ENCODE measurements at places on chromosomes 6 and 20.

GRCh38 chr6:21753241-21754108 is 159.9 kb downstream of the SOX4 start:
- DNase-seq = no peak

DNA sequence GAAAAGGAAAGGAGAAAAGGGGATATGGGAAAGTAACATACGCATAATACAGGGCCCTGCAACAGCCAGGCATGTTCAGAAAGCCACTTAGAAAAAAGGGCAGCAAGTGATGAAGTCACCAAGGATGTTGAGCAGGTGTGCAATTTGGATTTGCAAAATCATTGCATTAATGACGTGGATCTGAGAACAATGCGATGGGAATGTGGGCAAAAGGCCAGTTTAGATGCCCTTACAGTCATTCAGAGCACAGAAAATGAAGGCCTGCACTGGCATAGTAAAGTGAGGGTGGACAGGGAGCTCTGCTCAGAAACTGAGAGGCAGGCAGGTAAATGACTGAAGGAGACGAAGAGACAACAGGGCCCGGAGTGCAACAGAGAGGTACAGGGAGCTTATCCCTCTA is 123.7 kb upstream of the NHSL1 start:
- DNase-seq = no peak

DNA sequence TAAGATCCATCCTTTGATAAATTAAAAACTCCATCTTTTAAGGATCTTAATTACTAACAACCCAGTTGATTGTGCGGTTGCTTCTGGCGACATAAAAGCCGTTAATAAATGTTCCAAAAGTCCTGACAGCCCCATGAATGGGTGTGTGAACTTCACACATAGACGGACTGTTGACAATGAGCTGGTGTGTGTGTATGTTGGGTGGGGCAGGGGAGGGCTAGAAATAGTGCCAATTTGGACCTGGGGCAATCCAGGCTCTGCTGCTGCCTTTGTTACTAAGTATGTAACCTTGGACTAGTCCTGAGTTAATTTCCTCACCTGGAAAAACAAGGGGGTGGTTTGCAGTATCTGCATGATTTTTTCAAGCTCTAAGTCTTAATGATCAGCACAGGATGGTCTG is 4.2 kb downstream of the MAS1 start:
- DNase-seq = no peak

GRCh38 chr6:31763619-31763940 is 1.1 kb downstream of the SAPCD1 start:
- no peak for DNase-seq

DNA sequence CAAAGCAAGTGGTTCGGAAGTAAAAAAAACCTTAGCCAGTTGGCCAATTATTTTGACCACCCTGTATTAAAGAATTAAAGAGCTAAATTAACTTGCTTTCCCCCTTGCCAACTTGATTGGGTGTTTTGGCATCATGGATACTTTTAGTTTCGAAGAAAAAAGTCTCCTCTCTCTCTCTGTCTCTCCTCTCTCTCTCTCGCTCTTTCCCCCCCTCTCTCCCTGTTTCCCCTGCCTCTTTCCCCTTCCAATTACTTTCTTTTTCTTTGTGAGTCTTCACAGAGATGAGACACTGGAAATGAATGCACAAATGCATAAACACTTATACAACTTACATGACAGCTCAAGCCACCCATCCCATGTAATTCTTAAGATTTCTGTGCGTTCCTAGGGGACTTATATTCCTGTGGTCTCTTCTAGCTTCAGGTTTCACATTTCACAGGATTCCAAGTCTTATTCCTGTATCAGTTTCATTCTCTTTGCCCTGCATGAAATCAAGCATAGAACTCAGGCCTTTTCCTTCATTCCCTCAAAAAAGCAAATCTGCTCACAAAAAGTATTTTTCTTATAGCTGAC is 32.9 kb upstream of the EYA4 start:
- no peak for DNase-seq

GRCh38 chr6:133248241-133249001 is 7.3 kb downstream of the EYA4 start:
- no peak for DNase-seq

DNA sequence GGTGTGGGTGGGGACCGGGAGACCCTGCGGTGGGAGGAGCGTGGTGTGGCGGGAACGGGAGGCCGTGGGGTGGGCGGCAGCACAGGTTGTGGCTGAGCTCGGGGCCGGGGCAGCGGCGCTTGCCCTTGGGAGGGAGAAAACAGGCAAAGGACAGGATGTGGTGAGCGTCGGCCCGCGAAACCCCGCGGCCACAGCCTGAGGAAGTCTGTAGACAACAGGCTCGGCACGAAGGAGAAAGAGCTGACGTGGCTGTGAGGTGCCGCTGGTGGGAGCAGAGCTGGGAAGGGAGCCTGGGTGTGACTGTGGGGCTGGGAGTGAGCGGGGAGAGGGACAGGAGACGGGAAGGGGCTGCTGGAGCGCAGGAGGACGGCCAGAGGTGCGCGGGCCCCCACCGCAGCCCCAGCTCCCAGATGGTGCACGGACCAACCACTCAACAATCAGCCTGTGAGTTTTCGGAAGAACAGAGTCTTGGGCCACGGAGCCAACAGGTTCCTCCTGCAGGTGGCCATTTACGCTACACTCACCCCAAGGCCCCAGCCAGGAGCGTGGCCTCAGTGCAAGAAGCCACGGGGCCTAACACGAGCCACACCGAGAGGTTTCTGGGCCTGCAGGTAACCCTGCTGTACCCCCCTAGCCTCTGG is 202.8 kb downstream of the DLL1 start:
- peak; percentile 85 for DNase-seq

DNA sequence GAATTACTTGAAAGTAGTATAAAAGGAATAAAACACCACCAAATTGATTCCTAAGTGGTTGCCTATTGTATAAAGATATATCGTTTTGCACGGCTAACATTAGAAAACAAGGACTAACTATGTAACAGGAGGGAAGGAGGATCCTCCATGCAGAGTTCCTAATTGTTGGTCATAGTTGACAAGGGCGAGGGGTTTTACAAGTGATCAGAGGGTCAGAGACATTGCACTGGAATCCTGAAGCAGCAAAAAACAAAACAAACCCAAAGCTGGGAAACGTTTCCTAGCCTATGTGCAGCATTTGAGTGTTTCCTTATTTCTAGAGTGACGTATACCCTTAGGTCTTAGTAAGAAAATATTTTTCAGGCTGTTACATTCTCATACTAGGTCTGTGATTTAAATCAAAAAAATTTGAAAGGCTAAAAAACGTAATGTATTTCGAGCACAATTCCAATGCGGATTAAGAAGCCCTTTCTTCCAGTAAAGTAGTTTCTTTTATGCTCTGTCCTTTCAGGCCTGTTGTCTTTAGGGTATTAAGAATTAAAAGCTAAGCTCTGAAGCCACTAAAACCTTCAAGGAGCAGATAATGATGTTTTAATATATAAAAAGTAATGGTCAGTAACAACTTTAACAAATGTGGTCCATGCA is 373.8 kb upstream of the MMS22L start:
- DNase-seq = no peak

- no peak for DNase-seq
These were observed 30.1 kb downstream of the PRDM1 start for GRCh38 chr6:106116125-106116832.

GRCh38 chr6:56370561-56371211 is 123.3 kb upstream of the COL21A1 start:
- no peak for DNase-seq

DNA sequence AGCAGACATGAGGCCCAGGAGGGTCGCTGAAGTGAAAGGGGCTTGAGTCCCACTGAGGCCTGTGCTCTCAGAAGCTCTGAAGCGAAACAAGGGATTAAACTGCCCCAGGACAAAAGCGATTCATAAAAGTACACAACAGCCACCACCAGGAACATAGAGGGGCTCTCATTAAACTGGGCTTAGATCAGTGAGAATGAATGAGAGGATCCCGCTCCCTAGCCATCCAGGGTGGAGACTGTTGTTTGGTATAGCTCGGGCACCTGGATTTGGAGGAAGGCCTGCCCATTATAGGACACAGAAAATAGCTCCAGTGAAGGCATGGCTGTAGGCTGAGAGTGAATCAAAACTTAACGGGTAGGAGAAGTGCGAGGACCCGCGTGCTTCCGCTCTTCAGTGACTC is 91.6 kb upstream of the TAB2 start:
- DNase-seq = no peak

GRCh38 chr20:6863798-6864201 is 96.3 kb downstream of the BMP2 start:
- no peak for DNase-seq

DNA sequence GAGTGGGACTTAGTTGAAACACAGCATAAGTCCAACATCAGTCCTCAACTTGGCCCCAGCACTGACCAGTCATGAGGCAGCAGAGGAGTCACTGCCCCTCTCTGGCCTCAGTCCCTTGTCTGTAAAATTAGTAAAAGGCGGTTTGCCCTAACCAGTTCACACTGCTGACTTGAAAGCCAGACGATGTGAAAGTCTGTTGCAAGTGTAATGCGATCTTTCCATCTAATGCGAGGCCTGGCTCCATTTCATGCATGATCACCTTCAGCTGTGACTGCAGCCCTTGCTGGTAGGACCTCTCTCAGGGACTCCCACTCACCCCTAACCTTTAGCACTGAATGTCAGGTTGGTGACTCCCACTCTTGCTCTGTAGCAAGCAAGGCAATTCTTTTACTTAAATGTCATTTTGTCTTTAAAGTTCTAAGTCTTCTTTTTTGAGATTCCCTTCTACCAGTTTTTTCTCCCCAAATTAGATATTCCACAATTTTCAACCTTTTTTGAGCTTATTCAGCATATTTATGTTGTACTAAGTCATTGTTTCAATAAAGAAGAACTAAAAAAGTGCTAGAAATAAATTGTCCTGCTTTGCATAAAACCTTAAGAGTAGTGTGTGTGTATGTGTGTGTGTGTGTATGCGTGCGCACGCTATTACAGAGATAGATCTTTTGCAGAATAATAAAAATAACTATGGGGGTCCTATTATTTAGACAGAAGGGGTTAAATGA is 245.5 kb downstream of the PACRG start:
- no peak for DNase-seq

DNA sequence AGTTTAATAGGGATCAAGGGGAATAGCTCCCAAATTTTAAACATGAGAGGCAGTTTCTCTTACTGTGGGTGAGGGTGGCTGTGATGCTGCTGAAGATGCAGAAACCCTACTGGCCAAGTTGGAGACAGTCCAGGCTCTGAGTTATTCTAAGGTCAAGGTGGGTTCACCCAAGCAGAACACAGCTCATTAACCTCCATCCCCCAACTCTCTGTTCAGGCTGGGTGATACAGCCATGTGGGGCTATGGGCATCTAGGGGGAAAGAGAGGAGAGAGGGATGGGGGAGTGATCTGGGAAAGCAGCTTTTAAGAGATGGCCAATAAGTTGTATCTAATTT is 18.9 kb upstream of the TRAM2 start:
- DNase-seq = no peak

GRCh38 chr6:121993362-121993761 is 406.1 kb upstream of the HSF2 start:
- DNase-seq = no peak

DNA sequence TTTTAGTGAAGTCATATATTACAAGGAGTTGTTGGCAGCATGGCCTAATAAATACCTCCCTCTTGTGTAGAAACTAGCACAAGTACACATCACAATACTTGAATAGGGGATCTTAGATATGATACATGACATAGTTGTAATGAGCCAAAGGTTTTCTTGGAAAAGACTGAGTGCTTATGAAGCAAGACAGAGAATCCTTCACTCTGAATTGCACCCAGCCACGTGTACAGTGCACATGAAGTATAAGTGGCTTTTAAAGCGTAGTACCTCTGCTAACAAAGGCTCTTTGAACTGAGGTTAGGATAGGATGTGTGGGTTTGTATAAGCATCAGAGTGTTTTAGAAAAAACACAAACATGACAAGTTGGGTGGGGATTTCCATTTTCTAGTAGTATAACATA is 145.5 kb upstream of the STMND1 start:
- no peak for DNase-seq

DNA sequence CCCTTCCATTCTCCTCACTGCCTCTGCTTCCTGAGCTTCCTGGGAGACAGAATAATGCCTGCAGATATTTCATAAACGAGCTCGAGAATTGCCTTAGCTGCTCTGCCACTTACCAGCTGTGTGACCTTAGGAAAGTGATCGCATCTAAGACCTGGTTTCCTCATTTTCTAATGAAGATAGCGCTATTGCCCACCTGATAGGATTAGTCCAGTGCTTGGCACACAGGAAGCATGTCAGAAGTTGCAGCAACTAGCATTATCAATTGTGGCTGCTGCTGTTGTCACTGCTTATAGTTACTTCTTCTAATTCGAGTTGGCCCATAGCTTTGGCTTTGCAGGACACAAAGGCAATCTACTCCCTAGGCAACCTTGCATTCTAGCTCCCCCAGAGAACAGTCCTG is 305.5 kb upstream of the SGK1 start:
- no peak for DNase-seq

DNA sequence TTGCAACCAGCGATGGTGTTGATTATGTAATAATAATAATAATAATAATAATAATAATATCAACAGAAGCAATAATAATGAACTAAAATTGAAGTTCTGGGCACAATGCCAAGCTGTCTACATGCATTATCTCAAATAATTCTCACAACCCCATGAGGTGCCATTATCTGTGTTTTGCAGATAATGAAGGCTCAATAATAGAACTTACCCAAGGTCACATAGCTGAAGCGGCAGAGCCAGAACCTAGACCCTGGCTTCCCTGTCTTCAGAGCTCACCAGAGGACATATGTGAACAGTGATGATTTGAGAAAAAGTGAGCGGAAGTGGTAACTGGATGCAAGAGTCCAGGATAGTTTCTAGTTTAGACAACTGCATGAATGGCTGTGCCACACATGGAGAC is 91.0 kb downstream of the HIVEP1 start:
- DNase-seq = no peak

- DNase-seq = no peak
These were observed 74.8 kb downstream of the JARID2 start for GRCh38 chr6:15320693-15321092.

DNA sequence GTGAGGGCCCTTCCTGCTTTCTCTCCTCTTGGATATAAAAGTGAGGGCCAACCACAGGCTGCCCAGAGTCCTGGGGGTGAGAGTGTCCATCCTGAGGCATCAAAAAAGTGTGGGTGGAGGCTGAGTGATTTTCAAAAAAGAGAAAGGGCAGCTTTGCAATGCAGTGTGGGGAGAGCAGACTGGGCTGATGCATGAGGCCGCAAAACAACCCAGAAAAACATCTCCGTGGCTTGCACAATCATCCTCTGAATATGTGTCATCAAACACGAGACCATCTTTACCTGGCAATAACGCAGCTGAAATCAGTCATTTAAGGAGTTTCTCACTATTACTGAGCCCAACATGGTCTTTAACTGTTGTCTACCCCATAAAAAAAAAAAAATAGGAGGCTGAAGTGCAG is 191.2 kb upstream of the SOX4 start:
- no peak for DNase-seq

DNA sequence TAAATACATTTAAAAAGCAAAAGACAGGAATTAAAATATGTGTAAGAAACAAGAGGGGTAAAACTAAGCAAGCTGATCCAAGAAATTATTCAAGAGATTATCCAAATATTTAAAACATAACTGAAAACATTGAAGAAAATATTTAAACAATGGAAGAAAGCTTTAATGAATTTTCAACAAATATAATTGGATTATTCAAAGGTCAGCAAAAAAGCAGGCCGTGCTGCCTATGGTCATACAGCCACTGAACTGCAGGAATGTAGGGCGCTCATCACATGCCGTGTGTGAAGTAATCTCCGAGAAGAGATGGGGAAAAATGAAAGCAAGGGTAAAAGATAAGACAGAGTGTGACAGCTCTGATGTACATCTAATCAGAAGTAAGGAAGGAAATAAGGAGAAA is 1195.4 kb upstream of the EYS start:
- DNase-seq = no peak

- DNase-seq = no peak
These were observed 36.4 kb downstream of the HDGFL1 start for GRCh38 chr6:22605736-22606135.

- DNase-seq = peak; percentile 15
These were observed 143.7 kb downstream of the KLHL32 start for GRCh38 chr6:97068211-97068610.

Measured in T-helper 1 cell (primary cell).